ENCODE measurements at places on chromosomes 13 and 19.
A peak's percentile ranks its signal among the peaks of the same experiment; 100 is the strongest.

DNA sequence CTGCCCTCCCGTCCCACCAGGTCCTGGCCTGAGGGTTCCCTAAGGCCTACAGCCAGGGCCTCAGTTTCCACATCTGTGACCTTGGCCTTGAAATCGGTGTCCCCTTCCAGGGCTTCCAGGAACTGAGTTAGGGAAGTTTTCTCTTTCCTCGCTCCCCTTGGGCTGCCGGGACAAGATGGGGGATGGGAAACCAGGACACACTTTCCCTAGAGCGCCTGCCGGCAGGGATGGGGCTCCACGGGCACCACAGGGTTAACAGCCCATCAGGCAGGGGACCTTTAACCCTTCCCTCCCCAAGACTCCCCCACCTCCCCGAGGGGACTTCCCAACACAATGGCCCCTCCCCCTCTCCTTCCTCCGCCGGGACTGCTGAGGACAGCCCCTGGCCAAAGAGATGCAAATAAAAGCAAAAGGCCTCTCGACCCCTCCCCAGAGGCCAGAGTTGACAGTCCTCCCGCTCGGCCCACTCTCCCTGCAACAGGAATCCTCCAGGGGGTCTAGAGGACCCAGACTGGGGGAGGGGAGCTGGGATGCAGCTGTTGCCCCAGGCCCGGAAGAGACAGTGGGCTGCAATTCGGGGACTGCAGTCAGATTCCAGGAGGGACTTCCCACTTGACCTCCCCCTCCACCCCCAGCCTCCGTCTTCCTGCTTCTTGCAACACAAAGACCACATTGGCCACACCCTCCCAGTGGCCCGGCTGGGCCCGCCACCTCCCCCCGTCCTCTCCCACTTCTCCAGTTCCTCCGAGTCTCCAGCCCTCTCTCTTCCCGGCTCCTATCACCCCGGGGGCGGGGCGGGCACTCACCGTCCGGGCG lies 3.4 kb downstream of the BBC3 start:
- DNase-seq, result peak; percentile 61

DNA sequence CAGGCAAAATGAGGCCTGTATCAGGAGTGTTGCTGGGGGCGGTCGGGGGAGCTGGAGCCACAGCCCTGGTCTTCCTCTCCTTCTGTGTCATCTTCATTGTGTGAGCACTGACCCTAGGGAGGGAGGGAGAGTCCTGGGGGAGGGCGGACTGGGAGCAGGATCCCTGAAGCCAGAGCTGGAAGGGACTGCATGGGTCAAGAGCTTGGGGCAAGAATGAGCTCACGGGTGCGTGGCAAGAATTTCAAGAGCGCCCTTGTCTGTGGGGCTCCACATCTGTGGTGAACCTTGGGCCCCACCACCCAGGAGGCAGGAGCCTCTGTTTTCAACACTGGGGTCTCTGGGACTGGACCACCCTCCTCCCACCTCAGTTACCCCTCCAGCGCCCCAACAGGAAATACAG lies 4.7 kb downstream of the SIGLEC7 start:
- no peak for DNase-seq

DNA sequence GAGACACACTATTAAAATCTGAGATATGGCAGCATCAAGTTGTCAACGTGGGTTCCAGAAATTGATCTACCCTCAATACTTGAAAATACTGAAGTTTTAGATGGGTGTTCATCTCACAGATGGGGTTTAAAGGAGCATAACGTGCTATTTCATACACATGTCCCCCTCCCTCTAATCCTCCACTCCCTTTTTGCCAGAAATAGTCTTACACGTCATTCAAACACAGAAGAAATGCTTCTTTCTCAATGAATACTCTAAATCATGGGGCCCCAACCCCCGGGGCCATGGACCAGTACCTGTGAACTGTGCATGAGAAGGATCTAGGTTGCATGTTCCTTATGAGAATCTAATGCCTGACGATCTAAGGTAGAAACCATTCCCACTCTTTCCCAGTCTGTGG lies 19.6 kb downstream of the KLF12 start:
- DNase-seq, result no peak

GRCh38 chr13:45336025-45336800 lies 4.8 kb downstream of the TPT1 start:
- no peak for DNase-seq

- no peak for DNase-seq
Observed at GRCh38 chr13:47175172-47175866, 278.5 kb upstream of the HTR2A start.

DNA sequence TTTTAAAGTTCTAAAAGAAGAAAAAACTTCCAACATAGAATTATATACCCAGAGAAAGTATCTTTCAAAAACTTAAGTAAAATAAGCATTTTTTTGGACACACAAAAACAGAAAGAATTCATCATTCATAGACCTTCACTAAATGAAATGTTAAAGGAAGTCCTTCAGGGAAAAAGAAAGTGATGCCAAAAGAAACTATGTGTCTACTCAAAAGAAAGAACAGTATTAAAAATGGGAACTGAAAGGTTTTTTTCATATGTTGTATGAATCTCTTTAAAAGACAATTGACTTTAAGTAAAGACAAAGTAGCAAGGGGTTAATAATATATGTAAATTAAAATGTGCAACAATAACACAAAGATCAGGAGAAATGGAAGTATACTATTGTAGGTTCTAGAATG lies 96.5 kb downstream of the DHRS12 start:
- DNase-seq, result no peak

GRCh38 chr19:13742756-13743155 lies 21.6 kb upstream of the MRI1 start:
- no peak for DNase-seq

- peak; percentile 69 for DNase-seq
Observed at GRCh38 chr19:7862413-7862951, 11.7 kb downstream of the PRR36 start.

GRCh38 chr13:48316826-48317510 lies 13.4 kb downstream of the RB1 start:
- no peak for DNase-seq

DNA sequence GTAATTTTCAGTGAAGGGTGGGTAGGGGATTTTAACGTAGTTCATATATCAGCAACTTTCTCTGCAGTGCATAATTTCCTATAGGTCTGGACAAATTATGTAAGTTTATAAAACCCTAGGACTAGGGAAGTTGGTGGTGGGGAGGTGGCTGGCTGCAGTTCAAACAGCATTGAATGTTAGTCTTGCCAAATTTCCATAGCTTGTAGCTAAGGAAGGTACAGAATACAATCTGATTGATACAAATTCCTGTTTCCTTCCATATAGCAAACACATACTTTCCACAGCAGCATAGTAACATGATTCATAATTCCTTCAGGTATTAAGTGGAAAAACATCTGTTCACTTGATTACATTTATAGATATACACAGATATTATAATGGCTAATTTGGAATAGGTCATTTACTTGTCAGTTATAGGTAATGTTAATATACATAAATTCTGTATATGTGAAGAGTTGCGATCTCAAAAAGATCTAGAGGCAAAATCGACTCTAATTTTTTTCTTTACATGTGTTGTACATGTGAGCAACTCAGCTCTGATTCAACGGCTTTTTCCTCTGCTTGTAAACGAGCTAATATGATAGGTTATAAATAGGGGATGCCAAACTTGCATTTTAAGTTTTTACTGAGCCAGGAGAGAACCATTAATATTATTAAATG lies 233.4 kb upstream of the CSNK1A1L start:
- DNase-seq, result no peak

Measured in activated CD4-positive, alpha-beta T cell treated with anti-CD3 and anti-CD28 coated beads, Interleukin-2, amount 10 ng/mL, durations not matched to agents 7 days and 5 days (primary cell).